Right ventricle myocardium inferior (tissue), 1 donor: ENCODE measurements at places on chromosomes 4 and X. TPM values are rescaled to one million over a fixed set of nuclear protein-coding genes. Genes with fewer than 3 reads are reported as not detected.

UCP1 gene
- not detected for total RNA-seq

PABPC1L2B gene
- not detected for total RNA-seq

PGM2 gene
- total RNA-seq, result 13.1 TPM

P2RY8 gene
- total RNA-seq, result 1.9 TPM

- no peak for DNase-seq
These were observed 14.3 kb downstream of the ZAR1 start for GRCh38 chr4:48504352-48504751.

GRCh38 chrX:68421636-68422035 lies 11.7 kb downstream of the OPHN1 start:
- no peak for DNase-seq

DNA sequence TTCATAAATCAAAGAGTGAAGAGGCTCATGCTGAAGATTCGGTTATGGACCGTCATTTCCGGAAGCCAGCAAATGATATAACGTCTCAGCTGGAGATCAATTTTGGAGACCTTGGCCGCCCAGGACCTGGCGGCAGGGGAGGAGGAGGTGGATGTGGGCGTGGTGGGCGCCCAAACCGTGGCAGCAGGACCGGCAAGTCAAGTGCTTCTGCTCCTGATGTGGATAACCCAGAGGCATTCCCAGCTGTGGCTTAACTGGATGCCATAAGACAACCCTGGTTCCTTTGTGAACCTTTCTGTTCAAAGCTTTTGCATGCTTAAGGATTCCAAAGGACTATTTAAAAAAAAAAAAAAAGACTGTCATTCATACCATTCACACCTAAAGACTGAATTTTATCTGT lies 44.0 kb upstream of the EFNB1 start:
- DNase-seq, result no peak

DNA sequence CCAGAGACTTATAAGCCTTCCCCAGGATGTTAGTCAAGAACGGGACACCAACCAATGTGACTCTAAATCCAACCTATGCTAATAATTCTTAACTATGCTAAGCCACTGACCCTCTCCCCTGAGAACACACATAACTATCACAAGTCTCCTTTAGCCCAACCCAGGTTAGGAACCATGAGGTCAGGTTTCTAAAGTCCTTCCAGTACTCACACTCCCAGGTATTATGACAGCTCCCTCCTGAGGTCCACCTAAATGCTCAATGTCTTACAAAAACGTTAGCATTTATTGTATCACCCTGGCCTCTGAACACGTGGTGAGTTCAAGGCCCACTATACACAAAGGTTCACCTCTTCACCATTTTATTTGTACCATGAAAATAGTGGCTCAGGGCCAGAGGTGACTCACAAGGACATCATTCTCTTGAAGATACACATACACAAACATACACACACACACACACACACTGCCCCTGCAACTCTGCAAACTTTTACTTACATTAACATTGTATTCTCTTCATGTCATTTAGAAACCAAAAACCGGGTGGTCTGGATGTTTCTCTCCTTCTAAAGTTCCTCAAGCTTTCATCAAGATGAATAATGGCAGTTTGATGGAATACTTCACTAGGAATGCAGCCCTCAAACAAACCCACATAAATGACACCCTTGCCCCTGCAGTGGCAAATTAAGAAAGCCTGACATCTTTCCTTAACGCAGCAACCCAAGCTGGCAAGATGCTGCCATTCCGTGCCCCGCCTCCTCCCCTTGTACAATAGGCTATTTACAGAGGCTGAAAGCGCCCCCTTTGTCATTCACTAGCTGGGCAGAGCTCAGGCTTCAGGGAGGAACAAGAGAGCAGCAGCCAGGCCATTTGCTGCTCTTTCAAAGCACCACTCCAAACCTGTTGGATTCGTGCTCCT lies 17.7 kb downstream of the ACSL1 start:
- DNase-seq, result no peak

GRCh38 chr4:116391020-116391419 lies 694.4 kb downstream of the TRAM1L1 start:
- DNase-seq, result no peak

- no peak for DNase-seq
These were observed 79.6 kb downstream of the MAPK10 start for GRCh38 chr4:86280246-86280645.

DNA sequence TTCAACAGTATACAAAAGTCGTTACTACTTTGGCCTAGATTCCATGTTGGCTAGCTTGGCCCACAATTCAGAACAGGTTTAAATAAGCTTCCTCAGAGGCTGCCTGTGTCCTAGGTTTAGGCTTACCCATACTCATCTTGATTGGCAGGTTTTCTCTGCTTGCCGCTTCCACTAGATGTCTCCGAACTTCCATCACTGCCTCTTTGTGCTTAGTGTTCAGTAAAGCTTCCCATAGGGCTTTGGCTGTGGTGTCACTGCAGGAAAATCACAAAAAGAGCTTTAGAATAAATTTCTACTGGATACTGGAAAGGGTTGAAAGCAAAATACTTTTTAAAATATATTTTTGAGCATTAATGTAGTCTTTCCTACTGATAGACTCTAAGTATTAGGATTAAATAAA lies 52.4 kb downstream of the SCFD2 start:
- no peak for DNase-seq

DNA sequence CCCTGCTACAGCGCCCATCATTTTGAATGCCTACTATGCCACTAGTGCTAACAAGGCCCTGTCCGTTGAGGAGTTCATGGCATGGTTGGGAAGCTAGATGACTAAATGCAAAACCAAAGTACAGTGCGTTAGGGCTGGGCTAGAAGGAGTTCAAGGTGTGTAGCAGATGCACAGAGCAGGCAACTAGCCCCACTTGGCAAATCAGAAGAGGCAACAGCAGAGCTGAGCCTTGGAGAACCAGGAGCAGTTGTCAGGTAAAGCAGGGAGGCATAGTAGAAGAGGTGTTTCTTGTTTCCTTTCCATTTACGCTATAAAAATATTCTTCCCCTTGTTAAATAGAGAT lies 146.6 kb upstream of the CPEB2 start:
- no peak for DNase-seq

DNA sequence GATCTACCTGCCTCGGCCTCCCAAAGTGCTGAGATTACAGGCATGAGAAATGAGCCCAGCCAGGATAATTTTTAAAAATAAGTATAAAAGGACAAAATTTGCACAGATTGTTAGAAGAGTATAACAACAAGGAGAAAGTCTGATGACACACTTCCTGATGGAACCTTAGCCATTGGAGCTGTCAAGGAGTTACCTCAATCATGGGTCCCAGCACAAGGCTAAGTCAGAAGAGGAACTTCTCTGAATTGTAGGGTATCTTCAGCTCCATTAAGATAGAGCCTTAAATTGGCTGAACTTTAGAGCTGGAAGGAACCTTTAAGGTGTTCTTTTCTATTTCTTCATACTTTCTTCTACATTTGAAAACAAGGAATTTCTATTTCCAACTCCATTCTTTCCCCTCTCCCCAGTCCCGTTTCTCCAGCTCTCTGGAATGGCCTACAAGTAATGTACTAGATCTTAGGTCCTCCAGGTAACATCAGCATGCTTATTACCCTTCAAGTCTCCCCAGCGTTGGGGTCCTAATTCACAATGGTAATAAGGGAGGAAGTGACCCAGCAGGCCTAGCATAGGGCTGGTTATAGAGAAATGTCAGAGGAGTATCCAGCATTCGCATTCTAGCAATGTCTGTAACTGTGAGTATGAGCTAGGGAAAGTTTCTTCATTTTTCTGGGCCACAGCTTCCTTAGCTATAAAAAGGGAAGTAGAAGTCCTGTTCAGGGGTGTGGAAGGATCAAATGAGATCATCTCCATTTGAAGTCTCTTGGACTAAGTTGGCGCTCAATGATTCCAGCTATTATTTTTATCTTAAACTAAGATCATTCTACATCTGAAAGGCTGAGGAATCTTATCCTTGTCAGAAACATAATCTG lies 18.5 kb upstream of the RBPJ start:
- no peak for DNase-seq

- DNase-seq, result no peak
These were observed 103.9 kb downstream of the ARAP2 start for GRCh38 chr4:36140421-36140820.

DNA sequence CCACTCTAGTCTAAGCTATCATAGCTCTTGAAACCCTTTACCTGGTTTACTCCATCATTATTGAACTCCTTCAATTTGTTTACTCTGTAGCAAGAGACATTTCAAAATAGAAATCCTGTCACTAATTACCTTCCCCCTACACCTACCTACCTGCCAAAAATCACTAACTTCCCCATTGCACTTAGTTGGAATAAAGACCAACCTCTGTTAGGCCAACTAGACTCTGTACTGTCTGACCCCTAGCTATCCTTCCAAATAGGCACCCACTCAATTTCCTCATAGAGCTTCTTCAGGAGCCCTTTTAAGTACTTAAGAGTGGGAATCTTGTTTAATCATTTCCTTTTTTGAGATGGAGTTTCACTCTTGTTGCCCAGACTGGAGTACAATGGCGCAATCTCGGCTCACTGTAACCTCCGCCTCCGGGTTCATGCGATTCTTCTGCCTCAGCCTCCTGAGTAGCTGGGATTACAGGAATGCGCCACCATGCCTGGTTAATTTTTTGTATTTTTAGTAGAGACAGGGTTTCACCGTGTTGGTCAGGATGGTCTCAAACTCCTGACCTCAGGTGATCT lies 8.9 kb upstream of the CDKL2 start:
- DNase-seq, result no peak

GRCh38 chr4:166003811-166004210 lies 130.8 kb downstream of the TLL1 start:
- DNase-seq, result no peak

DNA sequence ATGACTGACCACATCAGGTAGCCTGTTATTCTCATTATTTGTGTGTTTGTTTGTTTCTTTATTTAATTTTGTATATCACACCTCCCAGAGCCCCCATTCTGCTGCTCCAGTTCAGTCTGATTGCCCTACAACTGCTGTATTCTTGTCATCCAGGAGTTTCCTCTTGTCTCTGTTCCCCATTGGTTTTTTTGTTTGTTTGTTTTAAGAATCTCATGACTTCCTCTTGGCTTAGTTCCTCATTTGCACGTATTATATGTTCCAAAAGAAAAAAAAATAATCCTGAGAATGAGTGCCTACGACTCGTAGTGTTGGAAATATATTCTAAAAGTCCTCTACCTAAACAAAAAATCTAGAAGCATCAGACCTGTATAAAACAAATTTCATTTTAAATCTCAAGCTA lies 142.3 kb upstream of the SLIT2 start:
- no peak for DNase-seq

- no peak for DNase-seq
These were observed 9.8 kb upstream of the UTP3 start for GRCh38 chr4:70678383-70678999.

DNA sequence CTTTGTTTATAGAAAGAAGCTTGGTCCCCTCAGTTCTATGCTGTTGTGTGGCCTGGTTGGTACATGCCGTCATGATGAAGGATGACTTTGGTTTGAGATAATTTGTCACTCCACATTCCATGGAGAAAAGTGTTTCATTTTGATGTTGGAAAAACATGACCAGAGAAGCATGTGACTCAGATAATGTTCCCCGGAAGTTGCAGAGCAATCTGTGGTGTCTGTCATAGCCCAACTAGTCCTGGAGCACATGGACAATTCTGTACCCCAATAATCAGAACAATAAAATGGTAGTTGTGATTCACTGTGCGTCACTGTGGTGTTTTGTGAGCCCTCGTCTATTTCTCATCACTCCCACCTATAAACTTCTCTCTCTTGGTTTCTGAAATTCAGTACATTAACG lies 85.1 kb downstream of the PDK3 start:
- DNase-seq, result no peak

GRCh38 chr4:87229979-87230378 lies 9.6 kb upstream of the KLHL8 start:
- DNase-seq, result no peak

DNA sequence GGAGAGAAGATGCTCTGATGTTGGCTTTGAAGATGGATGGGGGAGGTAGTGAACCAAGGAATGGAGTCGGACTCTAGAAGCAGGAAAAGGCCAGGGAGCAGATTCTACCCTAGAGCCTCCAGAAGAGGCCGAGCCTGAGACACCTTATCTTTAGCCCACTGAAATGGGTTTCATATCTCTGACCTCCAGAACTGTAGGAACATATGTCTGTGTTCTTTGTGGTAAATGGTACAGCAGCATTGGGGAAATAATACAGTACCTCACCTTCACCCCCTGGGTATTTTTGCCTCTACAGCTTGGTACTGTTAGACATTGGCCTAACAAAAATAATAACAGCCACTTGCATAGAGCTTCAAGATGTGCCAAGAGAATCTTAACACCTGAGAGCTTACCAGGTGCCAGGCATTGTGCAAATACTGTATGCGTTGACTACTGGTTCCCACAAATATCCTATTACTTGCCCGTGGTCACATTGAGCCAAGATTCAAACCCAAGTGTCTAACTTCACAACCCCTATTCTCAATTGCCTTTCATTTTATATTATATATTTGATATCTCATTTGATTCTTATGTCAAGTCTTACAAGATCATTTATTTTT lies 57.0 kb upstream of the PGM2 start:
- no peak for DNase-seq
